Panc1 (cell line): ENCODE measurements at places on chromosomes 1 and 21. TPM values are rescaled to one million over a fixed set of nuclear protein-coding genes. Genes with fewer than 3 reads are reported as not detected.

The LIPI gene
- total RNA-seq = not detected

The BCAR3 gene
- 33.9 TPM for total RNA-seq

The NECTIN4 gene
- total RNA-seq = not detected

The SYCP1 gene
- total RNA-seq = not detected

The OXCT2 gene
- 1.9 TPM for total RNA-seq

The OR10J1 gene
- not detected for total RNA-seq
